ENCODE measurements at places on chromosomes 11 and 22.
A peak's percentile ranks its signal among the peaks of the same experiment; 100 is the strongest.

GRCh38 chr11:31815711-31816467, 4.8 kb upstream of the PAX6 start:
- no peak for DNase-seq
- peak overlapping the region; percentile 77 for H3K4me3 ChIP-seq
- peaks cover 71% of the 10 kb centered on the region for H3K4me1 ChIP-seq
- peaks cover 78% of the 10 kb centered on the region for H3K27me3 ChIP-seq
- peaks cover 7% of the 10 kb centered on the region for H3K36me3 ChIP-seq

- peaks cover 12% of the 10 kb centered on the region for H3K4me1 ChIP-seq
- H3K27me3 ChIP-seq = no peaks in the 10 kb centered on the region
- no peak for DNase-seq
- no peak overlapping the region for H3K27ac ChIP-seq
Measured at GRCh38 chr11:66951927-66952337, 6.3 kb downstream of the PC start.

DNA sequence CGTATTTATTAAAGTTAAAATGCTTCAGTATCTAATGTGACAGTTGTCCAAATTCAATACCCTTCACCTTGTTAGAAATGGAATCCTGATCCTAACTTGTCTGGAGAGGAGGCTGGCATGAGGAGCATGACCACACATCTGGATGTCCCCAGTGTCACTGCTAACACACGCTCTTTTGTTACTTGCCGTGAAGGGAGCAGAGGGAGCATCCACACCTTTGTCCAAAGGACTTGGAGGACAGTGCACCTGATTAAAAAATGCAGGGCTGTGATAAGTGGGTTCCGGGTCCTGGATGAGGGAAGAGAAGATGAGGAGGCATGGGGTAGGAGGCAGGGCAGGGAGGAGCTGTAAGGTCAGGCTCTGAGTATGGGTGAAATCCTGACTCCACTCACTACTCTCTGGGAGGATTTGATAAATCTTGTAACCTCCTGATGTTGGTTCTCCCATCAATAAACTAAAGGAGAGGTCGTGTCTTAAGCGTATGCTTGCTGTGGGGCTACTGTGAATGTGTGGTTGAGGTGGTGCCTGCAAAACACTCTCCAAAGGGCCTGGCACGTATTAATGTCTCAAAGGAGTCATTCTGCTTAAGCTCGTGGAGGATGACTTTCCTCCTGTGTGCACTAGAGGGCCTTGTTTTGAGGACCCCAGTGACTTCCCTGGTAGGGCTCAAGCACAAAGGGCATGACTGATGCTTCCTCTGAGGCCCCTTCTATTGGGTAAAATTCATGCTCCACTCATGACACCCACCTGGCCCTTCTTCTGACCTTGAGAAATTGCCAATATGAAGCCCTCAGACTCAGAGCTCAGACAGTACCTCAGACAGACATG, 16.8 kb upstream of the IGLL5 start:
- peak overlapping the region; percentile 20 for H3K27ac ChIP-seq
- H3K4me1 ChIP-seq = peaks cover 51% of the 10 kb centered on the region
- H3K36me3 ChIP-seq = no peaks in the 10 kb centered on the region

DNA sequence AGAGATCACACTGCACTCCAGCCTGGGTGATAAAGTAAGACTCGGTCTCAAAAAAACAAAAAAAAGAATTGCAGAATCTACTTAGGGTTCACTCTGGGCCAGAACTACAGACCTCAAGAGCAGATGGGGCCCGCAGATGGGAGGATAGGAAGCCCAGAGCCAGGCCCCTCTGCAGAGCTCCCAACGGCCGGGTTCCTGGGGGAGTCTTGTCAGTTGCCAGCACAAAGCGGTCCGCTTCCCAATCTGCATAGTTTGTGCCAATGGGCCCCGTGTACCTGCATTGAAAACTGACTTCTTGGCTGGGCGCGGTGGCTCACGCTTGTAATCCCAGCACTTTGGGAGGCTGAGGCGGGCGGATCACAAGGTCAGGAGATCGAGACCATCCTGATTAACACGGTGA, 1.7 kb upstream of the CHID1 start:
- peaks cover 21% of the 10 kb centered on the region for H3K4me1 ChIP-seq
- DNase-seq = no peak
- peaks cover 8% of the 10 kb centered on the region for H3K36me3 ChIP-seq
- H3K27me3 ChIP-seq = no peaks in the 10 kb centered on the region
- H3K4me3 ChIP-seq = no peak overlapping the region

GRCh38 chr22:18144105-18144504, 5.9 kb upstream of the USP18 start:
- H3K27ac ChIP-seq = no peak overlapping the region
- H3K4me1 ChIP-seq = peaks cover 3% of the 10 kb centered on the region
- H3K36me3 ChIP-seq = peaks cover 5% of the 10 kb centered on the region
- no peaks in the 10 kb centered on the region for H3K27me3 ChIP-seq
- no peak overlapping the region for H3K4me3 ChIP-seq

GRCh38 chr11:43866520-43866919, 14.1 kb upstream of the ALKBH3 start:
- H3K27me3 ChIP-seq = peaks cover 39% of the 10 kb centered on the region
- peaks cover 23% of the 10 kb centered on the region for H3K4me1 ChIP-seq
- H3K36me3 ChIP-seq = peaks cover 10% of the 10 kb centered on the region
- H3K27ac ChIP-seq = no peak overlapping the region

DNA sequence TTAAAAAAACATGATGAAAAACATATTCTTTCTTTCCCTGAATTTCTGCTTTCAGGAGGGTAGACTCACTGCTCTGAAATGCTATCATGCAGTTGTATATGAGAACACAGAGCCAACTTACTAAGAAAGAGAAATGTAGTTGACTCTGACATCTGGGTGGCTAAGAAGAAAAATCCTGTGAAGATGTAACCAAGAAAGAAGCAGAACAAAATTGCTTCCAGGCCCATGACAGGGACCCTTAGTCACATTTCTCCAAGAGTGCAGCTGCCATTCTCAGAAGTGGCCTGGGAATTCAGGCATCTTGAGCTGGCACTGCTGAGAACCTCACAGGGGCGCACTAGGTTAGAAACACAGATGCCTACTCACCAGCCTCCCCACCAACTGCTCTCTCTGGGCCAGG, 73.6 kb downstream of the RPL27A start:
- H3K27ac ChIP-seq = no peak overlapping the region
- H3K4me1 ChIP-seq = no peaks in the 10 kb centered on the region
- peaks cover 8% of the 10 kb centered on the region for H3K27me3 ChIP-seq
- no peaks in the 10 kb centered on the region for H3K36me3 ChIP-seq
- no peak overlapping the region for H3K4me3 ChIP-seq

DNA sequence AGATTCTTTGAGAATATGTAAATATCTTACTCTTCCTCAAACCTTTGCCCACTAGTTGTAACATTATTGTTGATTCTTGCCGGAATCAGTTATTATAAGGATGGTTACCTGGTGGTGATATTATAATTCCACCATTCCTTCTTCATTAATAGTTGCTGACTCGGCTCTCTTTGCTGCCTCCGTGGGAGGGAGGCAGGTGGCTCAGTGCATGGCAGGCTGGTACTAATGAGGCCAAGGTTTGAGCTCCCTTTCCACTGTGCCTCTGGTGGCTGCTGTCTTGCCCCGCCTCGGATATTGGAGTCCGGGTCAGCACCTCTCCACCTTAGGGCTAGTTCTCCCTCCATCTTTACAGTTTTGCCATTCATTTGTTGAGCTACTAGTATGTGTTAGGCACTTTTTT, 12.7 kb downstream of the CD6 start:
- H3K27ac ChIP-seq = no peak overlapping the region
- H3K27me3 ChIP-seq = no peaks in the 10 kb centered on the region
- DNase-seq = no peak
- H3K4me1 ChIP-seq = peaks cover 21% of the 10 kb centered on the region
- no peak overlapping the region for H3K4me3 ChIP-seq

GRCh38 chr11:58905011-58905720, 34.1 kb upstream of the GLYATL1 start:
- H3K27ac ChIP-seq = no peak overlapping the region
- H3K36me3 ChIP-seq = peaks cover 10% of the 10 kb centered on the region
- no peak for DNase-seq
- peaks cover 65% of the 10 kb centered on the region for H3K27me3 ChIP-seq

GRCh38 chr22:50678651-50679521, 6.3 kb downstream of the SHANK3 start:
- peaks cover 7% of the 10 kb centered on the region for H3K4me1 ChIP-seq
- no peak overlapping the region for H3K27ac ChIP-seq
- H3K4me3 ChIP-seq = no peak overlapping the region
- H3K36me3 ChIP-seq = no peaks in the 10 kb centered on the region

DNA sequence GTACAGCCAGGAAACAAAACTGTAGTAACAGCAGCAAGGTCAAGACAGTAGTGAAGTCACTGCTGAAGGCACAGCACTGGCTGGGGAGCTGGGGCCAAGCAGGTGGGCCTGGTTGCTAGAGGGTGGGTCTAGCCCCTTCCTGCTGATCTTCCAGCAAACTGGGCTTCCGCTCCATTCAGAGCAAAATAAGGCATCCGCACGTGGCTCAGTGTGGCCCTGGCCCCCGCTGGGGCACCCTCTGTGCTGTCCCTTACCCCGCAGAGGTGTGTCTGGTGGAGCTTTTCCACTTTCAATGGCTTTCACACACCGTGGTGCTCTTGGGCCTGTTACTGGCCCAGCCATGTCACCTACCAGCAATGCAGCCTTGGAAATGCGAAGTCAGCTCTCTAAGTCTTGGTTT, 162.4 kb upstream of the B3GAT1 start:
- H3K4me1 ChIP-seq = no peaks in the 10 kb centered on the region
- no peak overlapping the region for H3K27ac ChIP-seq
- H3K27me3 ChIP-seq = no peaks in the 10 kb centered on the region
- H3K4me3 ChIP-seq = no peak overlapping the region

DNA sequence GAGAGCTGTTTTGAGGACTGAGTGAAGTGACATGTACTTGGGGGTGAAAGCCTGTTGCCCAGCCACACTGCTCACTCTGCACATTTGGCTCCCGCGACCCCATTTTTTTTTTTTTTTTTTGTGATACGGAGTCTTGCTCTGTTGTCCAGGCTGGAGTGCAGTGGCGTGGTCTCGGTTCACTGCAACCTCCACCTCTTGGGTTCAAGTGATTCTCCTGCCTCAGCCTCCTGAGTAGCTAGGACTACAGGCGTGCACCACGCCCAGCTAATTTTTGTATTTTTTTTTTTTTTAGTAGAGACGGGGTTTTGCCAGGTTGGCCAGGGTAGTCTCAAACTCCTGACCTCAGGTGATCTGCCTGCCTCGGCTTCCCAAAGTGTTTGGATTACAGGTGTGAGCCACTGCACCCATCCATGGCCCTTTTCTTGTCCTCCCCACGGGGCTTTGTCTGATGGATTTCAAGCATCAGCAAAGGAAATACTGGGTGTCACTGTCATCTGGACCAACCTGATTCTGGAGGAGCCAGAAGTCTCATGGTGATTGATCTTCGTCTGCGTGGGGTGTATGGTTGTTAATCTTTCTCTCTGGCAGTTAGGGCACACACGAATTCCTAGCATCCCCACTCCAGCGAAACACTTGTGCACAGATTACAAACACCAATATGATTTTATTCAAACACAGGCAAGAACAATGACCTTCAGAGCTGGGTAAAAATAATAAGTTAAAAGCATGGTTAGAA, 3.4 kb upstream of the UCP3 start:
- no peaks in the 10 kb centered on the region for H3K27me3 ChIP-seq
- H3K27ac ChIP-seq = peak overlapping the region; percentile 68
- no peak for DNase-seq
- H3K4me3 ChIP-seq = peak overlapping the region; percentile 54

DNA sequence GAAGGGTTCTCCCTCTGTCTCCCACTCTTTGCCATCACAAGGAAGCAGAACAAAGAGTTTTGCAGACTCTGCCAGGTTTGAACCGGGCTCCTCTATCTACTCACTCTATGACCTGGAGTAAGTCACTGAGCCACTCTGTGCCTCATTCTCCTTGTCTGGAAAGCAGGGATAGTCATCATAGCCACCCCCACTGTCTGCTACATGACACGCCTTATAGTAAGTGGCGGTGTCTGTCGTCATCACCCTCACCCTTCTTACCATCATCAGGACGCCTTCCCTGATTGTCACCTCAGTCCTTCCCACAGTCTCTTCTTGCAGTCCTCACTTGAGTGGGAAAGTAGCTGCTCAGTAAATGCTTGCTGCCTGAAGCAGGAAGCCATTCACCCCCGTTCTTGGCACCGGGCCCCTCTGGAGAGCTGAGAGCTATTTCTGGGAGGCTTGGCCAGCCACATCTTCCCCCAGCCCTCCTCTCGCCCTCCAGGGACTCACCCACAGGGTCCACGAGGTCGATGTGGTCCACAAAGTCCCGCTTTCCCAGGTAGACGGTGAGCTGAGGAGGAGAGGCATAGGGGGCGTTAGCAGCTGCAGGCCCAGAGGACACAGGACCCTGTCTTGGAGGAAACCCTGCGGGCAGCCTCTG, 46.4 kb downstream of the TPBGL start:
- DNase-seq = no peak
- no peak overlapping the region for H3K27ac ChIP-seq
- no peaks in the 10 kb centered on the region for H3K4me1 ChIP-seq
- no peak overlapping the region for H3K4me3 ChIP-seq
- H3K36me3 ChIP-seq = no peaks in the 10 kb centered on the region
- no peaks in the 10 kb centered on the region for H3K27me3 ChIP-seq

- H3K27me3 ChIP-seq = peaks cover 27% of the 10 kb centered on the region
- no peaks in the 10 kb centered on the region for H3K36me3 ChIP-seq
- H3K27ac ChIP-seq = no peak overlapping the region
- H3K4me3 ChIP-seq = no peak overlapping the region
- no peak for DNase-seq
Measured at GRCh38 chr11:11270236-11270775, 82.7 kb downstream of the CSNK2A3 start.

DNA sequence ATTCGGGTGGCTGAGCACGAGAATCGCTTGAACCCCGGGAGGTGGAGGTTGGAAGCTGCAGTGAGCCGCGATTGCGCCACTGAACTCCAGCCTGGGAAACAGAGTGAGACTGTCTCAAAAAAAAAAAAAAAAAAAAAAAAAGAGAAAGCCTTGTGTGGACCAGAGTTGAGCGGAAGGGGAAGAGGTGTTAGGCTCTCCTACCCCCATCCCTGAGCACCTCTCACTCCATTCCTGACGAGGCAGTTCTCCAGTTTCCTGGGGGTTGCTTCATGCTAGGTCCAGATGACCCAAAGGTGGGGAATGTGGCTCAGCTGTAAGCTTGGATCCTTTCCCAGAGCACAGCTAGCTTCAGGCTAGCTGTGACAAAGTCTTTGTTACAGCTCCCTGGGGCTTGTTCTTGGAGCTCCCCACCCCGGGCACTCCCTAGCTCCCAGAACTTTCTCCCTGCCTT, 8.8 kb upstream of the DNAL4 start:
- H3K36me3 ChIP-seq = no peaks in the 10 kb centered on the region
- H3K4me1 ChIP-seq = peaks cover 7% of the 10 kb centered on the region
- peaks cover 47% of the 10 kb centered on the region for H3K27me3 ChIP-seq
- DNase-seq = no peak

All from stimulated activated naive B cell treated with anti-CD40 and anti-IgM and Interleukin-4, amounts not matched to agents 10 μg/mL and 1 μg/mL and 100 μg/mL, for 72 hours (primary cell).